Cardiac muscle cell (in vitro differentiated cells and primary cell): ENCODE measurements at places on chromosomes 3 and 15. TPM values are rescaled to one million over a fixed set of nuclear protein-coding genes. Genes with fewer than 3 reads are reported as not detected.

The PRR20G gene
- polyA plus RNA-seq = not detected in 2 replicates

The POLQ gene
- 2.2 and 2.8 TPM in 2 replicates for polyA plus RNA-seq

The CLSTN2 gene
- 3.5 and 5.9 TPM in 2 replicates for polyA plus RNA-seq

The TRNT1 gene
- 25.1 and 25.6 TPM in 2 replicates for polyA plus RNA-seq

The LTF gene
- not detected in 2 replicates for polyA plus RNA-seq

The TMCO5A gene
- not detected in 2 replicates for polyA plus RNA-seq

The GABRA5 gene
- 0.10 TPM in 1 of 2 replicates, not detected in the other for polyA plus RNA-seq

The INKA1 gene
- polyA plus RNA-seq = 4.4 and 6.6 TPM in 2 replicates

The CHRFAM7A gene
- 4.7 and 5.6 TPM in 2 replicates for polyA plus RNA-seq

The MAGI1 gene
- polyA plus RNA-seq = 33.9 and 52.3 TPM in 2 replicates
